ENCODE measurements at places on chromosomes 2 and 18.

- no peak for DNase-seq
These were observed 102.5 kb downstream of the HNRNPLL start for GRCh38 chr2:38500283-38500634.

- DNase-seq: no peak
These were observed 1.2 kb upstream of the LYG2 start for GRCh38 chr2:99256677-99257076.

- no peak for DNase-seq
These were observed 105.4 kb downstream of the RGPD3 start for GRCh38 chr2:106362789-106363188.

DNA sequence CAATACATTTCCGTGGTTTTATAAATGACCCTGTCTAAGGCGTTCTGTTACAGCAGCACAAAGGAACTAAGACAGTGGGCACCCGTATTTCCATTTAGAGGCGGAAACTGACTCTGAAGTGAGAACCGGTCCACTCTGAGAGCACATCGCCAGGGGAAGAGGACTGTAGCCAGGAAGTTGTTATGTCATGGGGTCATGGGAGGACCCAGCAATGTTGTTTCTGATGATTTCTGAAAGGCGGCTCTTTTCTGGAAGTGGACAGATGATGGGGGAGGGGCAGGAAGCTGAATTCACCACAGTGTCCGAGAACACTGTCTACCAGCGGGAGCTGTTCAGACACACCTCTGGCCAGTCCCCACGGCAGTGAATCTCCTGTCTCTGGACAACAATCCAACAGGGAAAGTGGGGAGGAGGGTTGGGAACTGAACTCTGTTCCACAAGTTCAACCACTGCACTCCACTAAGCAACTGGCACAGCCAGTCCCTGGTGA lies 2.1 kb upstream of the LRRFIP1 start:
- no peak for DNase-seq

DNA sequence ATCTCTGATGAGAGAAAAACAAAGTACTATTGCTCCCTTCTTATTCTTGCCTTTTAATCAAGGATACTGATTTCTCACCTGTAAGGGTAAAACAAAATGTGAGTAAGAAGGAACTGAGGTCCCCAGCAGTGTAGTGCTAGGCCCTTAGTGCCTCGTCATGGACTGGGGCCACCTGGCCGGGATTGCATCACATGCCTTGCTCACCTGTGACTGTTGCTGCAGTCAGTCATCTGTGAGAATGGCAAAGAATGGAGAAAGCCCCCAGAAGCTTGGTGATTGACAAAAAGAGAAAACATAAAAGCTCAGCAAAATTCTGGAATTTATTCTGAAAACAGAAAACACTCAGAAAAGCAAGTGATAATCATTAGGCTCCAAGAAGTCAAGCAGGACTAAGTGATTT lies 63.4 kb downstream of the SPATS2L start:
- DNase-seq: no peak

- DNase-seq: no peak
These were observed 136.8 kb upstream of the EPHA4 start for GRCh38 chr2:221708902-221709301.

GRCh38 chr2:206855585-206856433 lies 83.5 kb upstream of the CPO start:
- no peak for DNase-seq

DNA sequence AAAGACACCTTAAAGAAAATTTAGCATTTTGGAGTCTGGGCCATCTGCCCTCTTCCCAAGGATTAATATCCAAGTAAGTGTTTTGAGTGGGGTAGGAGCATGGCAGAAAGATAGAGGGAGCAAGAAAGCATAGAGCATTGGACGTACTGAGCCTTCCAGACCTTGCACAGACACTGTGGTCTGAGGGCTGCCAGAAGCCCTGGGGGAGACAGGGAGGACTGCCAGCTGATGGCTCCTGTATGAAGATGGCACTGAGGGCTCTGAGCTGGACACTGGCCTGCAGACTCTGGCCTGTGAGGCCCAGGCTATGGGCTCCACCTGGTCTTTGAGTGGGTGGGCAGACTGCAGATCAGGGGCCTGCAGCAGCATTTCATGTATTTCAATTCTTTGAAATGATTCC lies 2.9 kb upstream of the PKDCC start:
- no peak for DNase-seq

GRCh38 chr18:23539911-23540525 lies 36.7 kb downstream of the RMC1 start:
- no peak for DNase-seq

Measured in activated CD8-positive, alpha-beta memory T cell treated with anti-CD3 and anti-CD28 coated beads, Interleukin-2, amount 50 U/mL, for 4 hours (primary cell).